HS-5 (cell line): ENCODE measurements at places on chromosomes 1 and 21.

DNA sequence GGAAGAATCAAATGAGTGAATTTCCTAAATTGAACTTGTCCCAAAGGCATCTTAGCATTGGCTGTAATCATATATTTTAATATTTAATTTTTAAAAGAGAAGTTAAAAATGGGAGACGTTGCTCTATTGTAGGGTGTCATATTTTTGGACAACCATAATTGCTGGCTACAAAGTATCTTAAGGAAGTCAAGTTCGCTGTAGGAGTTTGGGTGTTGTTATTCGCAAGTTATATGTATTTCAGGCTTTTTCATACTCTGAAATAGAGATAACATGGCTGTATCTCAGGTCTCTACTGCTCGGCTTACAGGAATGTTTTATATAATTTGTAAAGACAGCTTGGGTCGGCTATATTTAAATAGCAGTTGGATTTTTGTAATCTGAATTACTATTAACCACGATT lies 852 bp downstream of the TMEM50A start:
- DNase-seq = no peak

GRCh38 chr21:21801921-21802320 lies 803.7 kb downstream of the NCAM2 start:
- no peak for DNase-seq

DNA sequence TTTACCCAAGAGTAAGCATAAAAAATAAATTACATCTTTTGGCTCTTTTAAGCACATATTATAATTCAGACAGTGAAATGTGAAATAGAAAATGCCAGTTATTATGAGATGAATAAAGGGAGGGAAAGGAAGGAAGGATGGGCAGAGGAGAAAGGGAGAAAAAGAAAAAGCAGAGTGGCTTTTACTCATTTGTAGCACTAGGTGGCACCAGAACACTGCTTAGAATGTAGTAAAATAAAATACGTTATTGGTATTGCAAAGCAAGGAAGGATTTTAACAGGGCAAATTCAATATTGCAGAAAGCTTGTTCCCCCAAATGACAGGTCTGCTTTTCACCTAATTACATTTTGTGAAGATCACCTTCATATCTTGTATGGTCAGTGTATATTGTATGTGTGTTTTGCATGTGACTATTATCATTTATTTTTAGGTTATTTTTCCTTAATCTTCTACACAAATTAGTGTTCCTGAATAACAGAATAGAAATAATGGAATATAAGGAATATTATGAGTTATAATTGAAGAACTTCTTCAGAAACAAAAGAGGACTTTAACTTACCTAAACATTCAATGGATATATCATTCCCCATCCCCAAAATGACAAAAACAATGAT lies 9.1 kb upstream of the PCNX2 start:
- no peak for DNase-seq

DNA sequence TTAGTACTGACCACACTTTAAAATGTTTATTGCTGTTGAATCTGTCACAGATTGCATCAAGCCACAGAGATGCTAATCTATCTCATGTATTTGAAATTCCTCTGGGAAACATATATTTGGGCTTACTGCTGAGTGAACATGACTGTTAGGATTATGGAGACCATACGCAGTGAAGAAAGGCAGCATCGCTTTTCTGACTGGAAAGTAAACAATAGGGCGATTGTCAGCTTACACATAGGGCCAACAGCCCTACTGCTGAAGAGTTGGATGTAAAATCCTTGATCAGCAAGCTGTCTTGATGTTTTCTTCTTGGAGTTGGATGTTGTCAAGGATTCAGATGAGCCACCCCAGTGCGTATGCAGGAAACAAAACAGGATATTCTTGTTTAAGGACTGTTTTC lies 368.7 kb upstream of the ADGRL2 start:
- DNase-seq = no peak

DNA sequence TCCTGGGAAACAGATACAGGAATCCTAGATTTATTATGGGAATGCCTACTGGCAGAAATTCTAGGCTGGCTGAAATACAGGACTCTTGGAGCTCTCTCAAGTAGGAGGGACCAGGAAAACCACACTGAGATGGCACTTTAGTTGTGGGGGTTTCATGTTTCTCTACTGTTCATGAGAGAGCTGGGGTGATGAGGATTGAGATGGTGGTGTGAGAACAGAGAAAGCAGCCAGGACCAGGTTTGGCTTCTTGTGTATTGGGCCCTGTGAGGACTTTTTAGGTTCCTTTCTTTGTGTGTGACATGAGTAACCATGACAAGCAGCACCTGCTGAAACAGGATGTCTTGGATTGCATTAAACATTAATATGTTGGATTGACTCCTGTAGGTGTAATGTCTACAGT lies 4.9 kb downstream of the ARID1A start:
- DNase-seq = no peak

DNA sequence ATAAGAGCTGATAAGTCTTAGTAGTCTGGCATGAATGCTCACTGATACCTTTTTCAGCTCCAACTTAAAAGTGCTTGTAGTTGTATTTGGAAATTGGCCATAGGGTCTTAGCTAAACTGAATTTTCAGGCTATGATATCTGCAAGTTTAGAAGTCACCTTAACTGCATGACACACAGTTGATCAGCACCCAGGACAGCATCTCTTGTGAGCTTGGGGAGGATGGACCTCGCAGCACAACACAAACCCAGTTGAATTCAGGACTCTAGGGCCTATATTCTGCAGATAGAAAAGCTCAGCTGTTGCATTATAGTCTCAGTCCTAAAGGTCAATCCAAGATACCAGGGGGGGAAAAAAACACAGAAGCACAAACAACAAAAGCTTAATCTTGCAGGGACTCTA lies 394.3 kb downstream of the KCNH1 start:
- no peak for DNase-seq

- no peak for DNase-seq
These were observed 23.5 kb upstream of the DEGS1 start for GRCh38 chr1:224159541-224159940.

- no peak for DNase-seq
These were observed 109.8 kb downstream of the ETS2 start for GRCh38 chr21:38915546-38915945.

DNA sequence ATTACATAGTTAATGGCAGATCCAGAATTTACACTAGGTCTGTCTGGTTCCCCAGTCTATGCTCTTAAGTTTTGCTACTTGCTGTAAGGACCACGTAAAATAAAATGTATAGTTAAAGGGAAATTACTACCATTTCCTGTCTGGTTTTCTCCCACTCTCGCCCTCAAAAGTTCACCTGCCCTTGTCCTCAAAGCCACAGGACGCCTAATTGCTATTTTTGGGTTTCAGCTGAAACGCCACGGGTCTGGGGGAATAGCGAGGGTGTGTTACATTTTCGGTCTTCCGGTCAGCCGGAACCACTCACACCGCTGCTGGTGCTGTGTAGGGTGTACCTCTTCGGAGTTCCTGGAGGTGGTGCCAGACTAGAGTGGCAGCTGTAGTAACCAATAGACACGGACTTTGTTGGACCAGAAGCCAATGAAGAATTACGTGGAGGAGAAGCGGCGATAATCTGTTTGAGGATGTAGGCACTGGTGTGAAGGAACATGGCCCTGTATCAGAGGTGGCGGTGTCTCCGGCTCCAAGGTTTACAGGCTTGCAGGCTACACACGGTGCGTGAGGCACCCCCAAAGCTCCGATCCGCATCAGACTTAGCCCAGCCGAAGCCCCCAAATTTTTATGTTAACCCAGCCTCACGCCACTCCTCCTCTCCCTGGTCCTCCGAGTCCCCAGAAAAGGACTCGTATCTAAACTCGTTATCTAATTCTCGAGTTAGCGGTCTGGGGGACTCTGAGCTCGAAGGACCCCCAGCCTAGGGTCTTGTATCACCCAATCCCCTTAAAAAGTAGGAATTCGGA lies at the start of gene TARS2:
Gene TARS2, plus strand, starts transcription at position 454 of the 797 bp plus-strand sequence. Its CDS starts 32 bp downstream, at position 486.
- DNase-seq = peak; percentile 95

DNA sequence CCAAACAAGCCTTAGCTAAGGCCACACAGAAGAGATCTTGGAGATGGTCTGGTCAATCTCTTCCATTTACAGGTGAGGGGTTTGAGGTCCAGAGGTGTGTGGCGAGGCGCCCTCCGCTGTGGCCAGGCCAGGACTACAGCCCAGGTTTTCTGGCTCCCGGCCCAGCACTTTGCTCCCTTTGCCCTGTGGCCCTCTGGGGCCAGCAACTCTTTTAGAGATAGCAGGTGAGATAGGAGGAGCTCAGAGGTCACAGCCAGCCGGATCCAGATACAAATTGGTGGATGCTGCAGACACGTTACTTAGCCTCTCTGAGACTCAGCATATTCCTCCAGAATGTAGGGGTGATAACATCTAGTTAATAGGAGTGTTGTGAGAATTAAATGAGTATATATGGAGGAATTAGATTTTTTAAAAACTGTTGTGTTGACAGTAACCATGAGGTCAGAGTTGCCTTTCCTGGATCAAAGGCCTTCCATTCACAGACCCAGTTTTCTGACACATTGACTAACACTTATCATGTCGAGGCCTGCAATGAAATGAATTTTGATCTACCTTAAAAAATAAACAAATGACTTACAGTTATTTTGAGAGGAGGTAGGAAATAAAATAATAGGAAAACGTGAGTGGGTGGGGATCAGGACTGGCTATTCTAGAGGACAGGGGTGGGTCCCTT lies 16.6 kb downstream of the TEX35 start:
- DNase-seq = no peak

DNA sequence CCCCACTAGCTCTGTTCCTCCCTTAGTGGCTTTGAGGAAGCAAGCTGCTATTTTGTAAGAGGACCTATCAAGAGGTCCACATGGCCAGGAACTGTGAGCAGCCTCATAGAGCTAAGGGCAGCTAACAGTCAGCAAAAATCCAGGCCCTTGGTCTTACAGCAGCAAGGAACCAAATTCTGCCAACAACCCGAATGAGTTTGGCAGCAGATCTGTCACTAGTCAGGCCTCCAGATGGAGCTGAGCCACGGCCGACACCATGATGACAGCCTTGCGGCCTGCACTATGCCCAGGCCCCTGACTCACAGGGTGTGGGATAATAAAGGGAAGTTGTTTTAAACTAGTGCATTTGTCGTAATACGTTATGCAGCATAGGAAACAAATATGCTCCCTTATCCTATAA lies 28.0 kb upstream of the H3-3A start:
- peak; percentile 67 for DNase-seq

DNA sequence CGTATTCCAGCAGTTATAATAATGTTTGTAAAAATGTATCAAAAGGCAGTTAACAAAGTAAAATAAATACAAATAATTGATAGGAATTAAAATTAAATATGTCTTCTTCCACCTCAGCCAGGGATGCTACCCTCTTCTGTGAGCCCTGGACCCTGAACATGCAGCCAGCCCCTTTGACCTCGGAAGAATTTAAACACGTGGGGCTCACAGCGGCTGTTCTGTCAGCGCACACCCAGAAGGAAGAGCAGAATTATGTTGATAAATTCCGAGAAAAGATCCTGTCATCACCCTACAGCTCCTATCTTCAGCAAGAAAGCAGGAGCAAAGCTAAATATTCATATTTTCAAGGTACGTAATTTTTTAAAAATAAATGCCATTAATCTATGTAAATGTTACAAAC lies 26.5 kb downstream of the UTS2 start:
- DNase-seq = no peak

DNA sequence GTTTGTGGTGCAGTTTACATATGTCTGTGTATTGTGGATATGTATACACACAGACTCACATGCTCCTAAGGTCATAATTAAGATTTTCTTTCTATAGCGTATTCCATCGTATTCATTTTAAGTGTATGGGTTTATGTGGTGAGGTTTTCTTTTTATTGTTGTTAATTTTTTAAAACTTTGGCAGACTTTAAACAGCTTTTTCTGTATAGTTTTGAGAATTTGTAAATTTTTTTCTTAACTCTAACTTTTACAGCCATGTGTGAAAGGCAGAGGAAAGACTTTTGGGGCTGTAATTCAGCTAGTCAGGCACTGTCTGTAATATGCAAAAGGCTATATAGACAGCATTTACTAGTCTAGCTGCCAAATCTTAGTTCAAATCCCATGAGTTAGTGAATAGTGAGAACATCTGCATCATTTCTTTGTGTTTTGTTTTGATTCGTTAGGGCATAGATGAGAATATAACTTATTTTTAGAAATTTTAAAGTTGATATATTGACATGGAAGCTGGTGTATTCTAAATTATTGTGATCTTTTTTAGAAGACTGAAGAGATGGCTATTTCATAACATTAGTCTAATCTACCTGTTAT lies 2.3 kb downstream of the MAGI3 start:
- DNase-seq = no peak

GRCh38 chr1:170196490-170197236 lies 50.9 kb downstream of the NTMT2 start:
- no peak for DNase-seq

GRCh38 chr21:35791541-35792325 lies 268.6 kb downstream of the SETD4 start:
- no peak for DNase-seq

GRCh38 chr1:175127565-175127964 lies 59.9 kb downstream of the TNN start:
- DNase-seq = no peak

GRCh38 chr1:78606274-78606673 lies 14.0 kb upstream of the IFI44L start:
- no peak for DNase-seq

DNA sequence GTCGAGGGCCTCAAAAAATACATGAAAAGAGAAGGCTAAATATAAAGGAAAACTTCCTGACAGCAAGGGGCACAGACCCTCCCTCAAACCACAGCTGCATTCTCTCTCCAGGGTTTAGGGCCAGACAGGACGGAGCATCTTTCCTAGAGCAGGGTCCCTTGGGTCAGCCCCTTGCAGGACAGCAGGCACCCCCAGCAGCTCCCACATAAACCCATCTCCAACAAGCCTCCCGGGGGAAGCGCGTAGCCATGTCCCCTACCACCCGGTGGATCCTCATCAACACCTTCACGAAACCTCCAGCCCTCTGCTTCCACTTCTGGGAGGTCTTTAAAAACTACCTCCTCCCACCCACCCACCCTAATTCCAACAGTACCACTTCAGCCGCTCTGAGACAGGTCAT lies 59.5 kb downstream of the CD46 start:
- no peak for DNase-seq

DNA sequence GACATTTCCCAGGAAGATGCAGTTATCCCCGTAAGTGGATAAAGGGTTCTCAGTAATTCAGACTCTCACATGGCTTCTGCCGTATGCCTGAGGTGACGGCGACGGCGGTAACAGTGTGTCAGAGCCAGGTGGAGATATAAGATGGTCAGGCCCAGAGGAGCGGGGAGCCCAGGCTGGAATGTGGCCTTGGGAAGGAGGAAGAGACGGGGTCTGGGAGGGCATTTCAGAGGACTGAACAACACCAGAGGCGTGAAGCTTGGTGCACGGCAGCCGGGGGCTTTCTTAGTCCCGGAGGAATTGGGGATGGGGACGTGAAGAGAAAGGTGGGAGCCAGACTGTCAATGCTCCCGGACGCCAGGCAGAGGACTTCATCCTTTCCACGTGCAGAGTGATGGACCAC lies 1.0 kb downstream of the RER1 start:
- no peak for DNase-seq
